ENCODE measurements at places on chromosomes 2 and 18.

DNA sequence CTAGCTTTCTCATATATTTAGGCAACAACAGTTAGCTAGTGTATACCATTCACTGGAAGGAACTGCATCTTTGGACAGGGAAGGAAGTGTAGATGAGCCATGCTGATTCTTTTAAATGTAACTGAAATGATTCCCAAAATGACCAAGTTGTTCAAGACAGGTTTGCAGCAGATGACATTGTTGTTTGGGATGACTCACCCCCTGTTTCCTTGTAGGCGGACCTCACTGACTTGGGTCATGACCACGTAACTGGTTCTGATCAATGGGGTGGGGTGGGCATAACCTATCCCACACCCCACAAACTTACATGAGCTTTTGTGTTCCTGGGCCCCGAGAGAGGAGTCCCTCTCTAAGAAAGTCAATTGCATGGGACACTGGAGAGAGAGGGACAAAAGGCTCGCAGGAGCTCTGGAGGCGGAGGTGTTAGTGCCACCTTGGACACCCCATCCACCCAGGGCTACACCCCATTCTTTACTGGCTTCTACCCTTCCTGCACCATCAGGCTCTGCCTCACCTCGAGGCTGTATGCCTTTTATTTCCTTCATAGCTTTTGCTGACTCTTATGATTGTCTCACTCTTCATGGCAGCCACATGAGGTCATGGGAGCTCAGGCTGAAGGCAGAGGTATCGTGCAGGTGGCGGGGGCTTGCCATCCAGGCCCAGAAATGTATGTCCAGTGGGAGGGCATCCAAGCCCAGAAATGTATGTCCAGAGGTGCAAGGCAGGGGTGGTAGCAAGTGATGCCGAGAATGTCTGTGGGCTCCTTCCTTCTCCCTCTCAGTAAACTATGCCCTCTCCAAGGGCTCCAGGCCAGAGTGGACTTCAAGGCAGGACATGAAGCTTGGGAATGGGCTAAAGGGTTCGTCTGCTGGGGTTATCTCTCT is 108.0 kb downstream of the TWIST2 start:
- no peak for DNase-seq

DNA sequence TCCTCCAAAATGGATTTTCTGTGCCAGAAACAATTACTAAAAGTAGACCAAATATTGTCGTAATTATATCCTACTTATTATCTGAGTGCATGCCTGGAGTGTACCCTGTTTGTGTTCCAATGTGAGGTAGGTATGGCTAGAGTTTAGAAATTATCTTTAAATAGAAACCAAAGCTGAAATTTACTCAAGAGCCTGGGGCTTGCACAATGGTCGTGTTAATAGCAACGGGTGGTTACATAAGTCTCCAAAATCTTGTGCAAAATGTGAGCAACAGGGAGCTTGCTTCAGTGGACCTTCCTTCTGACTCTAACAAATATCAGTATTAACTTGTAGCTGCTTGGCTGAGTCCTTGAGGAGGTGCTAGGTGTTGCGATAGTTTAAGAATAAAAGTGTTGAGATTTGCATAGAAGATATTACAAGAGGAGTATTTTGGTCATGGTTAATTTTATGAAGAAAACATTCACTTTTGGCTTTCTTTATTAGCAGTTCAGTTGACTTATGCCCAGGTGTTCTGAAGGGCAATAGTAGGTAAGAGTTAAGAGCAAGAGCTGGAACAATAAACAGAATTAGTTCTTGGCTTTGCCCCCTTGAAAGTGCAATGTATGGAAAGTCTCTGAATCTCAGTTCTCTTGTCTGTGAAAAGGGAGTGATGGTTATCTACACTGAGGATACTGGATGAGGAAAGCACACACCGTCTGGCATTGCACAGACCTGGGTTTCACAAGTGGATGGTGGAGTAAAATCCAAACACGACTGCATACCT is 4.6 kb downstream of the CXCR4 start:
- DNase-seq = no peak

DNA sequence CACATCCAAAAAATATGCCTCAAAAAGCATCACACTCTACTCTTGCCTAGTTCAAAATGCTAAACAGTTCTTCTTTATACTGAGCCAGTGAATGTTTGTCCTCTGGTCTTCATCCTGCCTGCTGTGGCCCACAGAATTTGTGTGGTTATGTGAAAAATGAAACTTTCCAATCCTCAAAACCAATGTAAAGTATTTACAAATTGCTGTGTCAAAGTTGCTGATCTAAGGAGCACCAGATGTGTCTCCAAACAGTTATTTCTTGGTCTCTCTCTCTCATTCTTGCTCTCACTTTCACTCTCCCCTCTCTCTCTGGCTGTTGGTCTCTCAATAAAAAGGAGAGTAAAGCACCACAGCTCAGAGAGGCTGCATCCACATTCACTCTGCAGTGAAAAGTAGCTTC is 23.0 kb downstream of the EPHA4 start:
- DNase-seq = no peak

DNA sequence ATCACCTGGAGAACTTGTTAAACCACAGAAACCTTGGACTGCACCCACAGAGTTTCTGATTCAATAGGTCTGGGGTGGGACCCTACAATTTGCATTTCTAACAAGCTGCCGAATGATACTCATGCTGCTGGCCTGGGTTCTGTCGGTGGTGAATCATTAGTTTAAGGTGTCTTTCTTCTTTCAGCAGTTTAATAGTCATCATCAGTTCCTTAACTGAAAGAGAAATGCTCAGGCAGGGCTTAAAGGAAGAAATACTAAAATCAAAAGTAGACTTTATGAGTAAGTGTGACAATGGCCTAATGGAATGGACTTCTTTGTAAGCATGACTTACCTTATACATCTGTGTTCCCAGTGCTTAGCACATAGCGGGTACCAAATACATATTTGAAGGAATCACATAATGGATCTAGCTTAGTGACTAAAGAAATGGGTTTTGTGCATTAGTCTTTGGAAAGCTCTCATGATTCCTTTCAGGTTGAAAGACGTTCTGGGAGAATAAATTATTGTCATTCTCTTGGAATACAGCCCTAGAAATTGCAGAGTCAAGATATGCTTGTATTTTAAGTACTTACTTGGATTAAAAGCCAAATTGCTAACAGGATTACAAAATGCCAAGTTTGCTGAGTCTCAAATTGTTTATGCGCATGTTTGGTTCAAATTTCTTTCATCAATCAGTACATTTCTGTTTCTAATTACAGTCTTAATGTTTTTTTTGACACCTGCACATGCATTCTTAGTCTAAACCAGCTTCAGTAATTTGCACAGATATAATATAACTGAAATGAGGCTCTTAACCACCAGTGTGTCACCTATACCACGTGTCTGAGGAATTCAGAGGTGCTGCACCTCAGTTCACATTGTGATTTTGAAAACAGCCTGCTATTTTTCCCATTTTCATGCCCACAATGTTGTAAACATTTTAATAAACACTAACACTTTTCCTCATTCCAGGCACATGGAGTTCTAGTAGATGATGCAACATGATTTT is 220.3 kb upstream of the NRP2 start:
- DNase-seq = no peak

DNA sequence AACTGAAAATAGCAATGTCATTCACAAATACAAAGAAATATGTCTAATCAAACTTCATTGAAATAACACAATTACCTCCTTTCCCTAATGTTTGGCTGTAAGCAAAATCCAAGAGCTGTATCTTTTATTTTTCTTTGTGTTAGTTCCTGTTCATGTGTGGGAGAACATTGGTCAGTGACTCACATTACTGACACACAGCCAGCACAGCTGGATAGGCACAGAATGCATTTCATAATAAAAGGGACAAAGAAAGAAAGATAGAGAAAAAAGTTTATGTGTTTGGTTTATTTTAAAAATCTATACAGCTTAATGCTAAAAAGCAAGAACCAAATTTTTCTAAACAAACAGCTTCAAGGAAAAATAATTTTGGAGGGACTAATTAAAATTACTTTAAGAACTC is 185.6 kb upstream of the COL3A1 start:
- DNase-seq = no peak

- DNase-seq = no peak
Measured at GRCh38 chr2:2269426-2269825, 61.6 kb downstream of the MYT1L start.

DNA sequence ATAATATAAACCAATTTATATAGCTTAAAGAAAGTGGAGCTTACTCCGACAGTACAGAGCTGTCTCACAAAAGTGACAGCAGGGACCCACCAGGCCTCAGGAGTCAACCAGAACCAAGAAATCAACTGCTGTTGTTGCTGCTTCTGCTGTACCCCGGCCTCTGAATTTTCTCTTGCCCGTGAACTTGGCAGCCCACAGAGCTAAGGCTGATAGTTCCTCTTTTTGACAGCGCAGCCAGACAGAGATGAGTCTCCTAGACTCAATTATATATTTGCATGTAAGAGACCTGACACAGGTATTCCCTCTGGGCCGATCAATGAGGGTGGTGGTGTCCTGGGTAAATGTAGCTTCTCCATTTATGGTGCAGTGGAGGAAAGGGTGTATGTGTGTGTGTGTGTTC is 109.4 kb downstream of the KCTD1 start:
- no peak for DNase-seq

DNA sequence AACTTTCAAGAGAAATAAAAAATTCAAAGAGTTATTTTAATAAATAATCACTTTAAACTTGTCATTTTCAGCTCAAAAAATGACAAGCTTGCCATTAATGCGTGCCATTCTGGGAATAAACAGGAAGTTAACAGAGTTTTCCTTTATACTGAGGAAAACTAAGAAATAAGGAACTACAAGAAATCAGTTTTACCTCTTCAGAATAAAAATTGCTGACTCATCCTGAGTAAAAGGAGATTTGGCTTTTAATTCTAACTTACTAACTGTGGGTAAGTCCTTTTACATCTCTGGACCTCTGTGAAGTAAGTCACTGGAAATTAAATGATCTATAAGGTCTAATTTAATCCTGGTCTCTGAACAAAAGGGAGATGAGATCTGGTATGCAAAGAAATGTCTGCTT is 16.1 kb downstream of the CEBPZ start:
- no peak for DNase-seq

- DNase-seq = no peak
Measured at GRCh38 chr2:130393318-130393910, 37.6 kb downstream of the PTPN18 start.

DNA sequence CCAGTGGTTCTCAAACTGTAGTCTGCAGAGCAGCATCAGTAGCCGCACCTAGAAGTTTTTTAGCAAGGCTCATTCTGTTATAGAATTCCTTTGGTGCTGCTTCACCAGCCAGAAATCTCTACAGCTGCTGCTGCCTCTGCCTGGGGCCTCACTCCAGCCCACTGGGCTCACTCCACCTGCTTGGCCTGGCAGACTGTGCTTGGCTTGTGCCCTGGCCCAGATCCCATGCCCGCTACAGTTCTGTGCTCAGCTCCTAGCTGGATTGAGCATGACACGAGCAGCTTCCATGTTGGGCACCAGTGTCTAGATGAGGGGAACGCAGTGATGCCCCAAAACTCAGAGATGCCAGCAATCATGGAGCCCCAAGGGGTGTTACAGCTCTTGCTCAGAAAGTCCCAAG is 22.6 kb downstream of the MAPK4 start:
- DNase-seq = no peak

DNA sequence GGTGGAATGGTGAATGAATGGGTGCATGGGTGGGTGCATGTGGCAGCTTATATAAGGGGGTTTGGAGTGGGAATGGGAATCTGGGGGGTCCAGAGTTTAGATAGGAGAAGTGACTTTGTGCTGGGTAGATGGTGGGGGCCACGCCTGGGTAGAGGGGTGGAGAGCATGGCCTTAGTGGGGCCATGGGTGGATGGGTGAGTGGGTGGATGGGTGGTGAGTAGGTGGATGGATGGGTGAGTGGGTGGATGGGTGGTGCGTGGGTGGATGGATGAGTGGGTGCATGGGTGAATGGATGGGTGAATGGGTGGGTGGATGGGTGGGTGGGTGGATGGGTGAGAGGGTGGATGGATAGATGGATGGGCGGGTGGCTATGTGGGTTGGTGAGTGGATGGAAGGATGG is 53.9 kb downstream of the MYO7B start:
- no peak for DNase-seq

DNA sequence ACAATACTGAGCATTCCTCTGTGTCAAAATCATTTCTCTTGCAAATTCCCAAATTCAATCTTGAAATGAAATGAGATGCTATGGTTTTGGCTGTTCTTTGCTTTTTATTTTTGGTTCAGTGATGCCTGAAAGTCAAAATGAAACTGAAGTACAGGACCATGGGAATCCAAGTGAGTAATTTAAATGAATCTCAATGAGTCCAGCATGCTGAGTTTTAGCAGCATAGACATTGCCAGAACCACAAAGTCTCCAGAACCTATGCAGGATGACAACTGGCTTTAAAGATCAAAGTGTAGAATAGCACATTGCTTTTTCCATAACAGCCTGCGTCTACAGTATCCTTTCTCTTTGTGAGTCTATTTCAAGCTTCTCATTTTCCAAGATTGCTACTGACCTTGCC is 1050.7 kb upstream of the PIK3C3 start:
- no peak for DNase-seq

GRCh38 chr2:96839875-96840850 is 3.7 kb downstream of the ANKRD23 start:
- DNase-seq = no peak

- no peak for DNase-seq
Measured at GRCh38 chr2:127176371-127177311, 43.5 kb downstream of the CYP27C1 start.

- DNase-seq = no peak
Measured at GRCh38 chr2:173079973-173080860, 4.6 kb downstream of the MAP3K20 start.

DNA sequence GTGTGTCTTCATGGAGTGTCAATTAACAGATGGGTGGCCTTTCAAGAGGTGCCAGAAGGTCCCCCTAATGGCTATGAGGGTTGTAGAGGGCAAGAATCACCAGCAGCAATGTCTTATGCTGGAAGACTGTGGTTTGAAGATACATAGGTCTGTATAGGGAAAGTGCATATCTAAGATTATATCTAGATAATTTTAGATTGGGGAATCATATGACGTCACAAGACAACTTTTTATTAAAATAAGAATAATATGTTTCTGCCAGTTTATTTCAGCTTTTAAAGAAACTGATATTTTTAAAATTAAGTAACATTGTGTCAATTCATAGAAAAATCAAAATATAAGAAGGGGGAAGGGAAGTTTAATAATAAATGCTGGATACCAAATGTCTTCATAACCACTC is 162.3 kb downstream of the TTN start:
- DNase-seq = no peak

GRCh38 chr2:62801110-62801509 is 95.6 kb downstream of the EHBP1 start:
- DNase-seq = no peak

- no peak for DNase-seq
Measured at GRCh38 chr2:191836853-191837769, 9.8 kb downstream of the CAVIN2 start.

GRCh38 chr2:106299696-106300095 is 105.6 kb upstream of the UXS1 start:
- no peak for DNase-seq
